ENCODE measurements at places on chromosomes 3 and 15.
A peak's percentile ranks its signal among the peaks of the same experiment; 100 is the strongest.

- no peak for DNase-seq
- H3K27ac ChIP-seq, result no peak overlapping the region
- H3K4me1 ChIP-seq, result no peaks in the 10 kb centered on the region
- H3K4me3 ChIP-seq, result no peak overlapping the region
- H3K27me3 ChIP-seq, result no peaks in the 10 kb centered on the region
Observed at GRCh38 chr3:143881095-143881494, 32.8 kb upstream of the SLC9A9 start.

- no peak overlapping the region for H3K27ac ChIP-seq
- no peaks in the 10 kb centered on the region for H3K4me1 ChIP-seq
- H3K27me3 ChIP-seq, result no peaks in the 10 kb centered on the region
- DNase-seq, result no peak
Observed at GRCh38 chr3:59245300-59245858, 195.6 kb upstream of the CFAP20DC start.

- no peak for DNase-seq
- H3K27ac ChIP-seq, result no peak overlapping the region
- H3K36me3 ChIP-seq, result no peaks in the 10 kb centered on the region
- H3K4me1 ChIP-seq, result peaks cover 10% of the 10 kb centered on the region
Observed at GRCh38 chr3:15356176-15356575, 23.8 kb upstream of the SH3BP5 start.

GRCh38 chr3:27729325-27729724 lies 7.2 kb upstream of the EOMES start:
- peak overlapping the region; percentile 8 for H3K27ac ChIP-seq
- H3K36me3 ChIP-seq, result no peaks in the 10 kb centered on the region
- H3K4me3 ChIP-seq, result no peak overlapping the region
- peaks cover 8% of the 10 kb centered on the region for H3K4me1 ChIP-seq
- no peak for DNase-seq
- H3K27me3 ChIP-seq, result peaks cover 27% of the 10 kb centered on the region

DNA sequence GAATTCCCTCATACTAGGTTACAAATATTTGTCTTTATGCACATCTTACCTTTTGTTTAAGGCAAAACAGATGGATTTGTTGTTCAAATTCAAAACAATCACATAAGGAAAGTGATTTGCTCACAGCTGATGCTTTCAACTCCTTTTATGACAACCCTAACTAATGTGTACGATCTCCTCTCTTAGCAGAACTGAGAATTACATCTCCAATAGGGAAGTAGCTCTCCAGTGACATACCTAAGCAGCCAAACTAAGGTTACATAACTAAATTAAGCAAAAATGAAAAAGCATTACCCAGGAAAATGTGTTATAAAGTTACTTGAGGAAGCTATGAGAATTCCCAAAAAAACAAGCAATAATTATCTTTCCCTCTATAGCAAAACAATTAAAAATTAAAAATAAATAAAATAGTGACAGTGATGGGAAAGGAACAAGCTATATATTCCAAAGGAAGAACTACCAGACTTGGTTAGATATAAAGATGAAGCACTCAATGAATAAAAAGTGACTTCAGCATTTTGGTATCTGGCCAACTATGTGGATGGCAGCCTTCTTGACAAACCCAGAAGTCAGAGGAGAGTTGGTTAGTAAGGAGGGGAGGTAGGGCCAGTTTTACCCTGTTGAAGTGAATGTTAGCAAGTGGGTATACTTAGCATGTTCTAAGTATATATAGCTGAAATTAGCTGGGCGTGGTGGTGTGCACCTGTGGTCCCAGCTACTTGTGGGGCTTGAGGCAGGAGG lies 32.4 kb downstream of the PEAK1 start:
- no peak overlapping the region for H3K4me3 ChIP-seq
- H3K27me3 ChIP-seq, result no peaks in the 10 kb centered on the region
- H3K4me1 ChIP-seq, result peaks cover 23% of the 10 kb centered on the region
- H3K36me3 ChIP-seq, result no peaks in the 10 kb centered on the region
- no peak for DNase-seq

DNA sequence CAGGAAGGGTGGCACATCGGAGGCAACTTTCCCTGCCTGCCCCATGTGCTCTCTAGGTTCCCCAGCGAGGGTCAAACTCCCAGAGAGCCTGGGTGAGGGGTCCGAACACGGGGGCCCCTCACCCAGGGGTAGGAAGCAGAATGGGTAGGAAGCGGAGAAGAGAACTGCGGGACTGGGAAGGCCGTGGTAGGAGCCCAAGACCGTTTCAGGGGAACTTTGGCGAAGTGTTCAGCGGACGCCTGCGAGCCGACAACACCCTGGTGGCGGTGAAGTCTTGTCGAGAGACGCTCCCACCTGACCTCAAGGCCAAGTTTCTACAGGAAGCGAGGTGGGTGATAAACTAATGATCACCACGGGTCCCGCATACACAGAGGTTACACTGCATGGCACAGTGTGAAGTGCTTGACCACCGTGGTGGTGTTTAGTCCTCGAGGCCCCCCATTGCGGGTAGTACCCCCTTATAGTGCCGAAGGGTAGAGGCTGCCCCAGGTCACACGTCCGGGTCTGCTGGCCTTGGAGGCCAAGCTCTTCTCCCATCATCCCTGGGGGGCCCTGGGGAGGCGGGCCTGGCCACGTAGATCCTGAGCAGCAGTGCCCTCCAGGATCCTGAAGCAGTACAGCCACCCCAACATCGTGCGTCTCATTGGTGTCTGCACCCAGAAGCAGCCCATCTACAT lies 8.3 kb downstream of the FES start:
- H3K4me3 ChIP-seq, result no peak overlapping the region
- H3K4me1 ChIP-seq, result no peaks in the 10 kb centered on the region
- no peak for DNase-seq
- H3K27ac ChIP-seq, result no peak overlapping the region

DNA sequence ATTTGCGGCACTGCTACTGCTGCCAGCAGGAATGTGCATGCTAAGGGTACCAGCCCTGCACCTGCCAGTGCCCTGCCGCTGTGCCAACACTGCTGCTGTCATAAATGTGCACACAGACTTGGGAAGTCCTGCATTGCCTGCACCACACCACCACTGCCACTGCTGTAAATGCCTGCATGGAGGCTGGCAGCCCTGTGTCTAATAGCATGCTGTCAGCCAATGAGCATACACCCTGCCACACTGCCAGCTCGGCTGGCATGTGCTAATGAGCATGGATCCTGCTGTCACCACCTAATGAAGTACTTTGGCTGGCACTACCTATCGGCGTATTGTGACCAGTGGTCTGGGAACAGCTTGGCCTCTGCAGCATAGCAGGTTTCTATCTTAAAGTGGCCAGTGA lies 981.8 kb upstream of the GBE1 start:
- no peaks in the 10 kb centered on the region for H3K36me3 ChIP-seq
- no peaks in the 10 kb centered on the region for H3K4me1 ChIP-seq
- no peak overlapping the region for H3K27ac ChIP-seq
- H3K27me3 ChIP-seq, result no peaks in the 10 kb centered on the region
- H3K4me3 ChIP-seq, result no peak overlapping the region

DNA sequence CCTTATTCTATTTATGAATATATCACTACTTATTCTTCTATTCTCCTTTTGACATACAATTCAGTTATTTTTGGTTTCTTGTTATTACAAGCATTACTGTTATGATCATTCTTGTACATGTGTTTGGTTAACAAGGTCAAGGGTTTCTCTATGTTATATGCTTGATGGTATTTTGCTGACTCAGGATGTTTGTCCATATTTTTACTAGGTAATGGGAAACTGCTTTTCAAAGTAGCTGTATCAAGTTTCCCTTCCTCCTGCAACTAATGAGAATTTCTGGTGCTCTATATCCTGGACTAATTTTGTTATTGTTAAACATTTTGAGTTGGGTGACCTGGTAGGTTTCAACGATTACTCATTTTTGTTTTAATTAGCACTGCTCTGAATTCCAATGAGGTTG lies 841.0 kb downstream of the OTOL1 start:
- no peaks in the 10 kb centered on the region for H3K4me1 ChIP-seq
- no peak overlapping the region for H3K27ac ChIP-seq
- no peaks in the 10 kb centered on the region for H3K36me3 ChIP-seq

DNA sequence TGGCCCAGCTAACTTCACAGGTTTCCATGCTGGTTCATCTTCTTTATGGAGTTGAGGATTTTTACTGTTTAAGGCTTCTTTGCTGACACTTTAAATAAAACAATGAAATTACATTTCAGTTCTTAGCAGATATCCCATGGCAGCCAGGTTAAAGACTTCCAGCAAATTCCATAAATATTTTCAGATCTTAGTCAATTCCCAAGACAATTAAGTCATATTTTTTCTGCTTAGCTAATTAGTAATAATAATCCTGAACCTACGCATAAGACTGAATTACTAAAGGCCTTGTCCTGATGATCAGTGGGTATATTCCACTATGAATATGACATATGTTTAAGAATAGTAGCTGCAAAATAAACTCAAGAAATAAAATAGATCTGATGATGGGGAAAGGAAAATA lies 83.3 kb downstream of the NR2E3 start:
- no peaks in the 10 kb centered on the region for H3K4me1 ChIP-seq
- no peak for DNase-seq
- no peak overlapping the region for H3K4me3 ChIP-seq

GRCh38 chr3:182617500-182617899 lies 175.8 kb upstream of the ATP11B start:
- no peaks in the 10 kb centered on the region for H3K36me3 ChIP-seq
- no peaks in the 10 kb centered on the region for H3K27me3 ChIP-seq
- H3K4me1 ChIP-seq, result no peaks in the 10 kb centered on the region
- H3K4me3 ChIP-seq, result no peak overlapping the region
- no peak for DNase-seq
